BJ (cell line): ENCODE measurements at places on chromosomes 6 and 20.

DNA sequence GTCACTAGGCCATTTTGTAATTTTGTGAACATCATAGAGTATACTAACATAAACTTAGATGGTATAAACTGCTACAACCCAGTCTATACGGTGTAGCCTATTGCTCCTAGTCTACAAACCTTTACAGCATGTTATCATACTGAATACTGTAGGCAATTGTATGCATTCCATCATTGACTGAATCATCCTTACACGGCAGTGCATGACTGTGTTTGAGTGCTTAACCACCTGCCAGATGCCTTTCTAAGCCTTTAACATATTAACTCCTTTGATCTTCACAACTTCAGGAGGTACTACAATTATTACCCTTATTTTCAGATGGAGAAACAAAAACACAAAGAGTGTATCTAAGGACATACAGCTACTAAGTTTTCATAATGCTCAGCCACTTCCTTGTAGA, 14.0 kb downstream of the DPPA5 start:
- no peak for DNase-seq

DNA sequence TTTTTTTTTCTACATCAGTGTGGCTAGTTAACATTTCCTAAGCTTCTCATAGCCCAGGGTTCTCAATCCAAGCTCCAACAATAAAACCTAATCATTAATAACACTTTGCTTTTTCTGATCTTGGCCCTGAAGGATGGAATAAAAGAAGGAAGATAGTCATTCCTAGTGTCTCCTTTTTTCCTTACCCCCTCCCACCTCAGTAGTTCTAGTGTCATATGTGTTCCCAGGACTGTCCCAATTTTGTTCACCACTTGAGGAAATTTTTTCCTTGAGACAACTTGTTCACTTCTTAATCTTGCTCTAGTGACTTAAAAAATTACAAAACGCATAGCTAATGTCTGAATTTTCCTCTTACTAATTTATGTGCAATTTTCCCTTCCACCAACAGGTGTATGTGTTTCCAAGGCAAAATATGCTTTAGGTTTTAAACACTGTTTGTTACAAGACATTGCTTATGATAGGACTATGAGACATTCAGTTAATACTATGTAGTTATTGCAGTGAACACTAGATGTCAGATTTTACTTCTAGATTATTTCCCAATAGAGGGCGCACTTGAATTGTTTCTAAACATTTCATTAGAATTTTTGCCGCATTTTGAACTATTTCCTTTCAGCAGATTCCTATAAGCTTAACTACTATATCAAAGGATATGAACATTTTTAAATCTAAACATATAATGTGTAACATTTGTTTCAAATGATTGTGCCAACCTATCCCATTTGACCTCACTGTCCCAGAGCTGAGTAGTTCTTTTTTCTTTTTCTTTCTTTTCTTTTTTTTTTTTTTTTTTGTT, 18.5 kb upstream of the C6orf141 start:
- DNase-seq, result peak; percentile 12

GRCh38 chr6:46926481-46926880, 4.7 kb upstream of the ADGRF5 start:
- no peak for DNase-seq

- no peak for DNase-seq
Observed at GRCh38 chr6:16486661-16487060, 248.3 kb downstream of the GMPR start.

- no peak for DNase-seq
Observed at GRCh38 chr6:154258064-154258757, 98.4 kb downstream of the IPCEF1 start.

DNA sequence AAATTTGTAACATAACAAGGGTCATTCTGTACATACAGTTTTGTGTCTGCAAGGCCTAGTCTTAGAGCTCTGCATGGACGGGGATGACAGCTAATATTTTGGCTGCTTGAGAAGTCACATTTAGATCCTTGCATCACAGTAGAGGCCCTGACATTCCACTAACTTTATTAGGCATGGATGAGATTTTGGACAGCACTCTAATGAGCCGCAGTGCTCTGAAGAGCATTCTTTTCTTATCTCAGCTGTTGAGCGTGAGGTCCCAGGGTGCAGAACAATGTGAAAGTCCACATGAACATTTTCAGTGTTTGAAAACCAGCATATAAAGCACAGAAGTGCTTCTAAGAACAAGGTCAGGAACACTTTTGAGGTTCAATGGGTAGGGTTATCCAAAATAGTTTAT, 58.9 kb downstream of the IPCEF1 start:
- DNase-seq, result no peak

GRCh38 chr6:89948876-89949275, 54.6 kb downstream of the GJA10 start:
- DNase-seq, result no peak

DNA sequence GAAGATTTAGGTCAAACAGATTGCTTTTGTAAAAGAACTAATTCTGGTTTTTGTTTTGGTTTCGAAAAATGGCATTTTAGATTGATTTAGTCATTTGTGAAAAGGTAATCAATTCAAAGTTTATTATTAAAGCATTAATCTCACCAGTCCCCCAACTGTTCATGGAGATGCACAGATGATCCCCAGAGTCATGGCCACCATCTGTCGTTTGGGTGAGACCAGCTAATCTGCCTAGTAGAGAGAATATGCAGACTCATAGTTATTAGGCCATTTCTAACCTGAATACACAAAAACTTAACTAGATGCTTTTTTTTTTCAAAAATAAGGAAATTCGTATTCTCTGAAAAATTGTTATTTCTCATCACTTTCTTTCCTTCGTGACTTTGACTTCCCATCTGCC, 58.1 kb downstream of the C6orf58 start:
- no peak for DNase-seq

GRCh38 chr6:166440106-166440505, 57.4 kb upstream of the MPC1 start:
- no peak for DNase-seq

DNA sequence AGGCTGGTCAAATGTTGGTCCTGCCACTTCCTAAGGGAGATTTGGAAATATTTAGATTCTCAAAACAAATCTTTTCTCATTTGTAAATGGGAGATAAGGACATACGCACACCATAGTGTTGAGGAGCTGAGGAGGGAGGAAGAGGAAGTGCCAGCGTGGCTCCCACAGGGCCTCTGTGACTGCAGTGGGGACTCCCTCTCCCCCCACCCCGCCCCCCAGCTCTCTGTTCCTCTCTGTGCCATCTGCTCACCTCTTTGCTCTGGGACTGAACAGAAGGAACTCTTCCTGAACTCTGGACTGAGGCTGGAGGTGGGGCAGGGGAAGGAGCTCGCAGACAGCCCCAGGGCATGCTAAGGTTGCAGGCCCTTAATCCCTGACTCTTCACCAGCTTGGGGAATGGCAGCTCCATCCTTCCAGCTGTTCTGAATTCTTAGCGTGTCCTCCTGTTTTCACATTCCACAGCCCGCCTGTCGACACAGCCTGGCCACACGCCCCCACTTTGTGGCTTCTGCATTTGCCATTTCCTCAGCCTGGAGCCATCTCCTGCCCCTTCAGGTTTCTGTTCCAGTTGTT, 11.4 kb downstream of the DDX27 start:
- no peak for DNase-seq

GRCh38 chr6:155224618-155225017, 39.2 kb upstream of the CLDN20 start:
- no peak for DNase-seq

DNA sequence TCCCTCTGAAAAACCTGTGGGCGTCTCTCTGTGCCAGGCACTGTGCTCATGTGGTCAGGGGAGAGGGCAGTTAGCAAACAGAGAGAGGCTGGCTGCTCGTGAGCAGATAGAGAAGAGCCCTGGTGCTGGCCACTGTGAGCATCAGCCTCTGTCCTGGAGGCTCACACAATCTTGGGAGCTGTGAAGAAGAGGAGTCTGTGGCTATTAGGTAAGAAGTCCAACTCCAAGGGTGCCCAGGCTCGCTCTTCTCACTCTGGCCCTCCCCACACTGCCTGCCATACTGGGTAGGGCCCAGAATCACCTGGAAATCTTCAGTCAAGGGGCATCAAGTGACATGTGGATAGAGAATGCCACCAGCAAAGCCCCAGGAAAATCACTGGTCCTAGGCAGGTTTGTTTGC, 14.1 kb downstream of the SCML4 start:
- no peak for DNase-seq

- no peak for DNase-seq
Observed at GRCh38 chr20:48990467-48990866, 55.6 kb upstream of the CSE1L start.

GRCh38 chr6:106080763-106081095, 5.4 kb upstream of the PRDM1 start:
- DNase-seq, result no peak

DNA sequence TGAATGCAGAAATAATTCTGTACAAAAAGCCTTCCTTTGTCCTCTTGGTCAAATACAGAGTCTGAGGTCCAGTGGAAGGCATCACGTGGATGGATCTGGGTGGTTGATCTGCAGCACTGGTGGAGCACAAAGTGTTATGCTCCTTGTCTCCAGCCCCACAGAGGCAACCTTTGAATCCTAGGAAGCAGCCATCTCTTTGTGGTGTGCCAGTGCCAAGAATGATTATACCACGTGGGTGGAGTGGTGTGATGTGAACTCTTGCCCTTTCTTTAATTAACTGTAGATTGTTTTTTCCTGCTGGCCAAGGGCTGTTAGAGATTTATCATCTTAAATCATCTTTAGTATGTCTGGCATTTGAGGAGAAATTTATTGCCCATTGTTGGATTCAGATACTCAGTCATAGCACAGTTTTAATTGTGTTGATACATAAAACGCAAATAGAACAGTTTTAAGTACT, 31.1 kb downstream of the NCOA7 start:
- DNase-seq, result no peak

DNA sequence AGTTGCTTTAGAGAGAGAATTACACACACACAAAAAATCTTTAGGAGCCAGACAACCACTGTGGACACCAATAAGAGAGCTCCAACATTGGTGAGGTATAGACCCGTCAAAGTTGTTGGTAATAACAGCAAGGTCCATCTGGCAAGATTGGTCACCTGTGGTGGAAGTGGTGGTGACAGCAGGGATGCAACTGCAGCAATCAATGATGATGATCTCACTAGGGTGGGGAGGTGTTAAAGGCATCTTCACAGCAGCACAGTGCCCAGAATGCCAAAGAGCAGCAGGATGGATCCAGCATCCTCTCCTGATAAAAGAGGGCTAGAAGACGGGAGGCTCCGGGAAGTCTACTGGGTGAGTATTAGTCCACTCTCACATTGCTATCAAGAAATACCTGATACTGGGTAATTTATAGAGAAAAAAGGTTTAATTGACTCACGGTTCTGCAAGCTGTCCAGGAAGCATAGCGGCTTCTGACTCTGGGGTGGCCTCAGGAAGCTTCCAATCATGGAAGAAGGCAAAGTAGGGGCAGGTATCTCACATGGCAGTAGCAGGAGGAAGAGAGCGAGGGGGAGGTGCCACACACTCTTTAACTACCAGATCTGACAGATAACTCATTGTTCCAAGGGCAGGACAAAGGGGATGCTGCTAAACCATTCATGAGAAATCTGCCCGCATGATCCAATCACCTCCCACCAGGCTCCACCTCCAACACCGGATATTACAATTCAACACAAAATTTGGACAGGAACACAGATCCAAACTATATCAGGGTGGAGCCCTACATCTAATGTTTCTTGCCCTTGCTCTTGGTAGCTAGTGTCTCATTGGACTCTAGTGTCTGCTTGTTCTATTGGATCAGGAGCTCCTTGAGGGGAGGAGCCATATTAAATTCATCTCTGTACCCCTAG, 48.9 kb downstream of the KLHL31 start:
- DNase-seq, result no peak

GRCh38 chr20:11676630-11677287, 240.9 kb upstream of the BTBD3 start:
- no peak for DNase-seq

GRCh38 chr6:132598473-132598872, 8.9 kb upstream of the TAAR5 start:
- DNase-seq, result no peak

- DNase-seq, result no peak
Observed at GRCh38 chr6:72977114-72977513, 248.2 kb downstream of the KHDC1L start.

- DNase-seq, result no peak
Observed at GRCh38 chr6:89792881-89793280, 26.7 kb downstream of the MDN1 start.

GRCh38 chr6:6694825-6695624, 106.5 kb downstream of the LY86 start:
- DNase-seq, result no peak

- no peak for DNase-seq
Observed at GRCh38 chr6:167510648-167511047, 185.8 kb downstream of the TTLL2 start.

GRCh38 chr6:162019349-162019748, 708.2 kb downstream of the PRKN start:
- DNase-seq, result no peak

DNA sequence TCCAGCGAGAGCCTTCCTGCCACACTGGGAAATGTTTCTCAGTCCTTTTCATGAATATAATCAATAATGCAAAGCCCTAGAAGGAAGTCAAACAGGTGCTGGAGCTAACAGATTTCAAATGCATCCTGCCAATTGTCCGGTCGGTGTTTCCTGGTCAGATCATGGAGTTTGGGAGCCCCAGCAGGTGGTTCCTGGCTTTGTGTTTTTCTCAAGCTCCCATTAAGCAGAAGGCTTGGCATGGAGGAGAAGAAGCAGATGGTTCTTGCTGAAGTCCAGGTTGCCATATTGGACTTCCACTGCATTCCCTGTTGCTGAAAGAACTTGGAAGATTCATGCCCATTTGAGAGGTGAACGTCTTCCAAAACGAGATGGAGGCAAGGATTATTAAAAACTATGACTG, 68.6 kb downstream of the GFOD1 start:
- DNase-seq, result no peak

GRCh38 chr6:36826520-36827227, 12.6 kb downstream of the CPNE5 start:
- no peak for DNase-seq

GRCh38 chr6:33691456-33692077, 19.9 kb downstream of the UQCC2 start:
- no peak for DNase-seq

DNA sequence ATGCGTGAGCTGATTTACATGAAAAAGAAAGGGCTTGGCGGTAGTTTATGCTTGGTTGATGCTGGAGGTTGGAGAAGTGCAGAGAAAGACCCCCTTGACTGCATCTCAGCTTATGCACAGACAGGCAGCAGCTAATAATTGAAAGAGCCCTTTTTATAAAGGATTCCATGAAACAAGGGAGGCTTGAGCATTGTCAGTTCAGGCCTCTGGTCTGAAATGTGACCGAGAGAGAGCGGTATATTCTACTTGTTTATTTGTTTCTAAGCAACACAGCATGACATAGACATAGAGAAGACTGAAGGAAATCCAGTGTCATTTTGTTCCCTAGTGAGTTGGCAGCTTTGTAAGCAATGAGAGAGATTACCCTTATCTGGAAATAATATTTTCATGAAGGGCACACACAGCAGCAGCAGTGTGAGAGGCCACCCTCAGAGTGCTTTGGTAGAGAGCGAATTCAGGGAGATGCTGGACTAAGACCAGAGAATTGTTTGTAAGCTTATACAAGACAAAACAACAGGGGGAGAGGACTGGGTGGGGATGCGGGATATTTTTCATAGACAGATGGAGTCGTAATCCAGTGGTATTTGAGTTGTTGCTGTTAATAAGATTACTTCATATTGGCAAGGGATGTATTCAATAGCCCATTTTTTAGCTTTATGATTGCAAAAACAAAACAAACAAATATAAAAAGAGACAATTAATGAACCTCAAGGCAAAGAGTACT, 34.6 kb upstream of the LAMA2 start:
- DNase-seq, result no peak

- DNase-seq, result no peak
Observed at GRCh38 chr20:36346256-36346655, 40.1 kb downstream of the DLGAP4 start.
